ENCODE measurements at places on chromosomes 2 and 18.

DNA sequence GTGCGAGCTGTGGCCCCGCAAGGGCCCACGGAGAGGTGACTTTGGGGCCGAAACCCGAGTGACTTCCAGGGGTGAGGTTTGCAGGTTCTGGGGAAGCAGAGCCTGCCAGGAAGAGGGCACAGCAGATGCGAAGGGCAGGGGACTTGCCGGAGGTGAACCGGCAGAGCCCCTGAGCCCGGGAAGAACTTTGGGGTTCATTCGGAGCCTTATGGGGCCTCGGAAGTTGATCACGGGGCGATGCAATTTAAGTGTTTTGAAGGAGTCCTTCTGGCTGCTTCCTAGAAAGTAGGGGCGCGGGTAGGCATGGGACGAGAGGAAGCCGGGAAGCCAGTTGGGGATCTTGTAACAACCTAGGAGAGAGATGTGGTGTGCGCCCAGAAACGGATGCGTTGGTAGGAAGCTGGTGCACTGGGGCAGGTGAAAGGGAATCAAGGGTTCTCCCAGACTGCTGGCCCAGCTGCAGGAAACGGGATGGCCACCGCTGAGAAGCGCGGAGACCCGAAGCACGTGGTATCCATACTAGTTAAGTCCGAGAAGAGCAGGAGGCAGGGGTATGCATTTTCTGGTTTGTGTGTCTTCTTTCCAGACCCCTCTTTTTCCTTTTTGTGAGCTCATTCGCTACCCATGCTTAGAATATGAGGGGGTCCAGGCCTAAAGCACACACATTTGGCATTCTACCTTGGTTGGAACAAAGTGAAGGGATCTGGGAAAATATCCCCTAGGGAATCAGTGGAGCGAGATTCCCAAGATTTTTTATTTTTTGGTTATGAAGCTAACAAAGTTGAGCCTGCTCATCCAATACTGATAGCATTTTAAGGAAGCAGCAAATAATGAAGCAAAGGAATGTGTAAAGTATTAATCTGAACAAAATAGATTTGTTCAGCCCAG lies 758 bp downstream of the SCLY start:
- peak; percentile 51 for DNase-seq

- no peak for DNase-seq
These were observed 9.8 kb downstream of the AGXT start for GRCh38 chr2:240878341-240878936.

DNA sequence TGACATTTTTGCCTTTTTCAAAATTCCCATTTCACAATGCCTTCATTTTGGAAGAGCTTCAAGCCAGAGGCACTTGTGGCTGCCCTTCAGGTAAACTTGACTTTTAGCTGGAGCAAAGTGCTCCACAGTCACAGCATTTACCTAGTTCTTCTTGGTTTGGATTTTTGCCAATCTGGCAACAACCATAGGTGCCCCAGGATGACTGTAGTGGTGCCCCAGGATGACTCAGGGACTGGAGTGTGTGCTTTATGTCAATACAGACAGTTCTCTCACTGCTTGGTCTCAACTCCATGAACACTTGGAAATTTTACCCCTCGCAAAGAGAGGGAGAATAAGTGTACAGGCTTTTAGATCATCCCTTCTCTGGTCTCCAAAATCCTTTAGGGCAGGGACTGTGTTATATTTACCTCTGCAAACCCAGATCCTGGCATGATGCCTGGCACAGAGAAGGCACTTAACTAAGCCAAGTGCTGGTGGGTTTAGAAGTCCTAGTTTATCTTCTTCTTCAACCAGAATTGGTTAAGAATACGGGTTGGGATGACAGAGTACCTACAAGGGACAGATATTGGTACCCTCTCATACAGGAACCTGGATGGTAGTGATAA lies 15.3 kb upstream of the PTPN4 start:
- DNase-seq: no peak

- no peak for DNase-seq
These were observed 219.8 kb downstream of the ZRANB3 start for GRCh38 chr2:135311268-135311667.

DNA sequence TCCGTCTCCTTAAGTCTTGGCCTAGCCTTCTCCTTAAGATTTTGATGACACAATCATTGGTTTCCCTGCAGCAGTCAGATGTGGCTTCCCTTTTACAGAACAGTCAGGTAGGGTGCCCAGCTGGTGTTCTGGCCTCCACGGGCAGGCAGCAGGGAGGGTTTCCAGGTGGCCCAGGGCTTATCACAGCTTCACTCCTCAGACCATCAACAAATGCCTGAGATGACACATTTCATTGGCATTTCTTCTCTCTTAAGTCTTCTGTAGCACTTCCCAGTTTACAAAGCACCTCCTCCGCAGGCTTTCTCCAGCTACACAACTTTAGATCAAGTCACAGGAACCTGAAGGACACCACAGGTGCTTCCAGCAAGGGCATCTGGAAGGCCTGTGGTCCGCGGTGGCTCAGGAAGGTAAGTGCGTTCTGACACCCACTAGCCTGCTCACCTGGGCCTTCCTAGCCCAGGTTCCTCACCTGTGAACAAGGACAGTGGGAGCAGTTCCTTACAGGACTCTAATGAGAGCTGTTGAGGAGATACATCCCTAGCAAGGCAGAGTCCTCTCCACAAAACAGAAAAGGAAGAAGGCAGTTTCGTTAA lies 37.6 kb downstream of the PTPN18 start:
- DNase-seq: no peak

DNA sequence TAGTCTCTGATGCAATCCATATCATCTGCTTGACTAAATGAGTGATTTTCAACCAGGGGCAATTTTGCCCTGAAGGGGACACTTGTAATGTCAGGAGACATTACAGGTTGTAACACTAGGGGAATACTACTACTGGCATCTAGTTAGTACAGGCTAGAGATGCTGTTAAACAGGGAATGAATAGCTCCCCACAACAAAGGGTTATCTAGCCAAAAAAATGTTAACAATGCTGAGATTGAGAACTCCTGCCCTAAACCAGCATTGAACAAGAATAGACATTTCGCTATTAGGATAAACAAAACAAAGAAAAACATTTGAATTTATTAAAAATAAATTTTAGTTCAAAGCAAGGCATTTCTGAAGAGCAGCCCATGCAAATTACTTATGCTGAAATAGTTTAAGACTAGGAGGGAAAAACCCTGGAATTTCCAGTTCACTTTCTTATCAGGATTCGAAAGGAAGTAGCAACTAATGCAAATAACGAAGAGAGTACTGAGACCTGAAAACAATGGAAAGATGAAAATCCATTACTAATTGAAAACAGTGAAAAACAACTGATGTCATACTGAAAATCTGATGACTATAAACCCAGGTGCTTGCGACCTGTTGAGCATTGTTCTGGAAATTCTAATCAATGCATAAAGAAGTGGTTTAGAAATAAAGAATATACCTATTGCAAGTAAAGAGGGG lies 53.1 kb downstream of the CAB39 start:
- DNase-seq: no peak

DNA sequence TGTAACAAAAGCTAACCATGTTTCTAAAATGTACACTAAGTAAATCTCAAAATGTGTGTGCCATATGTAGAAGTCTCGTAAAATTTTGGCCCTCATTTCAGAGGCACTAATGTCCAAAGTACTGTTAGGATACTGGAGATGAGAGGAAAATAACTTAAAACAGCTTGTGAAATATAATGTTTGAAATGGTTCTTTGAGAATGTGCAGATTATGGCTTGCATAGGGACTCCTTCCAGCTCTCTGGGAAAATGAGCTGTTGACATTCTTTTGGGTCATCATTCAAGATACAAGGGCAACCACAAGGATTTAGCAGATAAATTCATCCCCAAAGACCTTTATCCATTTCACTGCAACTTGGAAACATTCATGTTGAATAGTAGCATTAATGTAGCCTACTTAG lies 38.1 kb upstream of the OTX1 start:
- DNase-seq: no peak

GRCh38 chr2:48457227-48457626 lies 72.7 kb upstream of the STON1 start:
- DNase-seq: no peak

DNA sequence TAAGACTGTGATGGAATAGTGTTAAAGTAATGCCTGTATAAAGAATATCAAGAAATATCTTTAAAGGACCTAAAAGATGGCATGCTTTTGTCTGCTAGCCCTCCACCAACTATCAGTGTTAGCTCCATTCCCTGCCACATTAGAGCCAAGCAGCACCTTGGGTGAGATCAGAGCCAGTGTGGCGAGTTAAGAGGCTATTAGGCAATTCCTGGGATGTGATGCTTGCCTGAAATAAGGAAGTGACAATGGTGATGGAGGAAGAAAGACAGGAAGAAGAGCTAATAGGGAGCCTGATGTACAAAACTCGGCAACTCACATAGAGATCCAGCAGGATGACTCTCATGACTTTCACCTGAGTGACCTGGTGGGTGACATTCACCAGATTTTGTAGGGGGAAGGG lies 143.5 kb downstream of the ZEB2 start:
- DNase-seq: no peak

GRCh38 chr2:150075831-150076230 lies 411.6 kb downstream of the RND3 start:
- no peak for DNase-seq

- DNase-seq: no peak
These were observed 290.3 kb upstream of the CCDC68 start for GRCh38 chr18:55249550-55249949.

DNA sequence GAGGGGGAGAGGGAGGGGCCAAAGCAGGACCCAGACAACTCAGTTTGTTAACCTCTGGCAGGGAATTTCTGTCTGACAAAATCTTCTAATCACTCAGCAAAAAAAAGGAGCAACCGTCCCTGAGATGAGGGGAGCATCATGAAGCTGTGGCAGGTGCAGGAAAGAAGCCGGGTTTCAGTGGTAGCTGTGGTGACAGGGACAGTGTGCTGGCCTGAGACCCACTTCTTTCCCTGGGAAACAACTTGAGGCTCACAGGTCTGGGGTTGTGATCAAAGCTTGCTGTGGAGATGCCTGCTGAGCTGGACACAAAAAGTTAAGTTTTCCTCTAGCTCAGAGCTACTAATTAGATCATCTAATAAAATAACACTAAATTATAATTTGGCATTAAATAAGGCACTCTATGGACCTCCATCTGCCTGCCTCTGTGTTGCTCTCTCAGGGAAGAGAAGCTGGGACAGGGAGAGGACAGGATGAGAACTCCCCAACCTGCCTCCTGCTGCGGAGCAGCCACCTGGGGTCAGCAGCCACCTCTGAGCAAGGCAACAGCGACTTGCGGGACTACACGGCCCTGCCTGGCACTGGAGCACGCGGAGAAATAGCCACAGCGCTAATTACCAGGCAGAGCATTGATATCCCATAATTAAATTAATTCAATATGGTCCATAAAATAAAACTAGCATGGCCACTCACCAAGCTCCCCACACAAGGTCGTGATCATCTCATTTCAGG lies 104.6 kb upstream of the TEX51 start:
- no peak for DNase-seq

- no peak for DNase-seq
These were observed 9.6 kb downstream of the EDAR start for GRCh38 chr2:108979461-108979860.

GRCh38 chr18:67463829-67464228 lies 52.7 kb downstream of the DSEL start:
- DNase-seq: peak; percentile 1

DNA sequence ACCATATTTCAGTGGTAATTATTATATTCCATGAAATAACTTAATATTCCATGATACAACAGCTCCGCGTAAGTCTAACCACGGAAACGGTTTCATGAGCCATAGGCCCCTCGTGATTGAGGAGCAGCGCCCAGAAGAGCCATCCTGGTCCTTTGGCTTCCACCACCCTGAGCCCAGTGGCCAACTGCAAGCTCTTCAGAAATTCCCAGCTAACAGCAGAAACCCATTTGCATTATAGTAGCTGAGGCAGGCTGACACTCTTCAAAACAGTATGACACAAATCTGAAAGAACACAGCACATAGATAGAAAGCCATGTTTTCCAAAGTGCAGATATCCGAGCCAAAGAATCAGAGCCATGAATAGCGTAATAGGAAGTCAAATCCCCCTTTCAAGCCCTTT lies 120.9 kb upstream of the NFATC1 start:
- DNase-seq: no peak

DNA sequence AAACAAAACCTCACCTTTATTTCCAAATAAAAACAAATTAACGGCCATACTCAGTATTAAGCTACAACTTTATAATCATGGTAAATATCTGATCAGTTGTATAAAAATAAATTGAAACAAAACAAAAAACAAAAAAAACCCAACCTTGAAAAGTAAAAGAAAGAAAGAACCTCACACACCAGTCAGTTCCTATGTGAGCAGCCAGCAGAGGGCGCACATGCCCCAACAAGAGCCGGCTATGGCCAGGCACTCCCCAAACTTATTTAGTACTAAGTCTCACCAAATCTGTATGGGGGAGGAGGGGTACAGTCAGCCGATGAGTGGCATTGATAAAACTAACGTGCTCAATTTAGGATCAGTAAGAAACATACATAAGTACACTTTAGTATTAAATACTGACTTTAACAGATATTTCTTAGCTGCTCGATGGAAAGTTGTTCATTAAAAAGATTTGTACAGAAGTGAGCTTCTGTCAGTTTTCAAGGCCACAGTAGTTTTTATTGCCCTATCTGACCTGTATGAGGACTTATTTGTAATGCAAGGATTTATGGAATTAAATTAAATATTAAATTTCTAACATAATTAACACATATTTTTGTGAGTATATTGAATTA lies 172.6 kb downstream of the TCF4 start:
- DNase-seq: peak; percentile 73

DNA sequence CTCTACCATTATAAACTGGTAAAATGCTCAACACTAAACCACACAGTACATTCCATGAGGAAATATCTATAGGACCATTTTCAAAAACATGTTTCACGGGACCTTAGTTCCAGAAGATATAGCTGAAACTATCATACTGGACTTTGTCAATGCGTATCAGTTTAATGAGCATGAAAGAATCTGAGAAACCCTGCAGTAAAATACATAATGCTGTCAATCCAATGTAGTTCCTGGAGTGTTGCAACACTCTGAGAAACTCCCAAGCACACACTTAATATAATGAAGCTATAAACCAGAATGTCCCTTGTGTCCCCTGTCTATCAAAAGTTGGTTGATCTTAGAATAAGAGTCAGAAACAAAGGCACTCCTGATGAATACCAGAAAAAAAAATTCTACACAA lies 16.2 kb downstream of the IWS1 start:
- DNase-seq: no peak

- DNase-seq: no peak
These were observed 13.0 kb downstream of the IMPA2 start for GRCh38 chr18:11994336-11994702.

DNA sequence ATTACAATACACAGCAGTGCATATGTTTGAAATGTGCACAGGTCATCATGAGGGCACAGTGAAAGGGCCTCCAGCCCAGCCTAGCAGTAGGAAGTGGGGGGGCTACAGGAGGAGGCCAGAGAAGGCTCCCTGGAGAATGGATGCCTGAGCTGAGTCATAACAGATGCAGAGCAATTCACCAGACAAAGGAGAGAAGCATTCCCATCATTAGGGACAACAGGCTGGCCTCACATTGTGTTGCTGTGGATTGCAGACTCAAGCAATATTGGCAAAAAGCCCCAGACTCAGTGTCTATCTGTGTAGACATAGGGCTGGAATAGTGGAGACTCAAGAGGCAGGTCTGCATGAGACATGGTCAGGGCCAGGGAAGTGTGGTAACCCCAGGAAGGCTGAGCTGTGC lies 329.9 kb downstream of the DLGAP1 start:
- no peak for DNase-seq

GRCh38 chr18:6947338-6948030 lies 170.1 kb downstream of the LAMA1 start:
- DNase-seq: no peak

- DNase-seq: peak; percentile 85
These were observed 48.2 kb upstream of the MAP3K20 start for GRCh38 chr2:173027181-173028128.
